ENCODE measurements at places on chromosomes 5 and 9.

DNA sequence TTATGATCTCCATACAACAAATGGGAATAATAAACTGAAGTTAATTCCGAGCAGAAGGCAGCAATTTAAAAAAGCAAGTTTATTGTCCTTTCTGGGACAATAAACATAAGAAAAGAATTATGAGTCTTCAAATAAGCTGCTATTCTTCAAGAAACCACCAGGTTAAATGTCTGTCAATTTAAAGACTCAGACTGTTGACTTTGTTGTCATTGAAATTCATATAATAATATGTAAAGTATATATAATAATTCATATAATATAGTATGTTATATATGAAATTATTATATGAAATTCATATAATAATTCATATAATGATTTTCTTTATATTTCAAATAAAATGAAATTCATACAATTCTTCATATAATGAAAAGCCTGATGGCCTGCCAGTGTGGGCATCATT lies 497.5 kb upstream of the RGMB start:
- DNase-seq = no peak

- DNase-seq = no peak
These were observed 23.4 kb upstream of the FAM169A start for GRCh38 chr5:74889523-74890105.

DNA sequence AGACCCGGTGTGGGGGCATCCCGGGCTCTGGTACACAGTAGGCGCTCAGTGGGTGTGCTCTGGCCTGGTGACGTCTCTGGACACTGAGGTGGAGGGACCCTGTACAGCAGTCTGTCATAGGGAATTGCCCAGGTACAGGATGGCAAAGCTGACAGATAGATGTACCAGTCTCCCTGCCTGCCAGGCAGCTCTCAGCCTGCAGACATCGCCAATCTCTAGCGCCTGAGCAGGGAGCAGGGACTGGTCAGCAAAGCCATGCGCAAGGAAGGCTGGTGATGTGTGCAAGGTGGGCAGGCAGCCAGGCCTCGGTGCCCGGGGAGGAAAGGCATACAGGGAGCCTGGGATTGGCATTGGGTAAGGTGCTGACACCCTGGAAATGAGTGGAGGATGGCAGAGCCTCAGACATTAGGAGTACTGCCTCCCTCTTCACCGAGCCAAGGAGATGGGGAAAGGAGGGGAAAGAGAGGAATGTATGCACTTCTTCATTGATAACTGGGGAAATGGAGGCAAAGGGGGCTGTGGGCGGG lies 33.9 kb upstream of the BRD3 start:
- no peak for DNase-seq

DNA sequence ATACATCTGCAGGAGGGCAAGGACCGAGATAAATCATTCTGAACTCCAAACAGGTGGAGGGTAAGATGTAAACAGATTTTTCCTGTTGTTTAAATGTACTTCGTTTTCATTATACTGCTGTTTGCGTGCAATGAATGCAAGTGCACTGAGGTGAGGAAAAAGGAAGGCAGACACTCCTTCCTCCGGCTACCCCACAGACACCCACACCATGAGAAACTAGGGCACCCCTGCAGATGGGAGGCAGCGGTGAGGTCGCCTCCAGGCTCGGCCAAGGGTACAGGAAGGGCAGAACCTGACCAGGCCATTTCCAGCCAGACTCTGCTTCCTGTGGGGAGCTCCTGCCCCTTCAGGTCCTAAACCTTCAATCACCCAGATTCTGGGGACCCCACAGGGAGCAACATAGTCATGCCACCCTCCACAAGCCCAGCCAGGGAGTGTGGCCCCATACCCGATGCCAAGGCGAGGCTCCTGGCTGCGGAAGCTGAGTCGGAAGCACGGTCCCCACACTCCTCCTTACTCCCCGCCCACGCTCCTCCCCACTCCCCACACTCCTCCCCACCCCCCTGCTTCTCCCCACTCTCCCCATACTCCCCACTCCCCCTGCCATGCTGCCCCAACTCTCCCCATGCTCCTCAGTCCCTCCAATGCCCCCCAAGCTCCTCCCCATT lies 37.1 kb downstream of the VAV2 start:
- DNase-seq = no peak

DNA sequence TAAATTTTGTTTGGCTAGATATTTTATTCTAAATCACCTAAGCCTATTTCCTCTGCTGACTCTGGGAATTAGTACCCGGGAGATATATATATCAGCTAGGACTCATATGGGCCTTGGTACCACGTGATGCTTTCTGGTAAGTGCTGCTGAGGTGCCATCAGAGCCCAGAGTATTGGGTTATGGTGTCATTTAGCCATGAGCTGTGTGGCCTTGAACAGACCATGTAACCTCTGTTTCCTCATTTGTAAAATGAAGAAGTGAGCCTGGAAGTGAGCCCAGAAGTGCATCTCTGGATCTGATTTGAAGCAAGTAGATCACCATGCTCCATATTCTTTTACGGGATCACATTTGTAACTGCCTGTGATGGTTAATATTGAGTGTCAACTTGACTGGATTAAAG lies 126.1 kb downstream of the GPBP1 start:
- DNase-seq = no peak

GRCh38 chr5:35776757-35777156 lies 79.9 kb upstream of the IL7R start:
- no peak for DNase-seq

DNA sequence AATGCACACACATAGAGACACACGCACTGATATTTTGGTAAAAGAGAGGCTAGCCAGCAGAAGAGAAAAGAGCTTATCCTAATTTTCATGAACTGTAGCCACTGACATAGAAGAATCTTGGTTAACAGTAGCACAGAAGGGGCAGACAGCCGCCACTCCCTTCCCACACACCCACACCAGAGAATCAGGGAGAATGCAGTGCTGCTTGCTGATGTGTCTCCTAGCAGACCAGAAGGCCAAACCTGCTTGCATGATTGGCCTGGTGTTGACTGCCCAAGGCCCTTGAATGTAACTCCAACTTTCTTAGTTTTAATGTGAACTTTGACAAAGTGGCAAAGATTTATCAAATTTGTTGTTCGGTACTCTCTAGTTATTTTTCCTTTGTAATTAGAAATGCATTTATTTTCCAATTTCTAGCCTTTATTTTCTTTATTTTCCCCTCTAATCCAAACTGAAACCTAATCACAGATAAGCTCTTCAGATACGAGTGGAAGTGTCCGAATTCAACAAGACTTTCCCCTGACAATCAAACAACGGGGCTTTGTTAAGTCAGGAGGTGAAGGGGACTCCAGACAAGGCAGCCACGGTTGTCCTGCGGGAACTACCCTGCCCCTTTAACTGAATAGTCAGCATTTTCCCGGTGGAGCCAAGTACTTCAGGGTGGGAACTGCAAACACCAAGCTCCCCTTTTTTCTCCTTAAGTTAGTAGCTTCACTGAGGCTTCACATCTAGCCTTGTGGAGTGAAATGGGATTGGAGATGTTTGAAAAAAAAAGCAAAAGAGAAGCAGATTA lies 81.9 kb upstream of the CTSL start:
- no peak for DNase-seq

GRCh38 chr5:139903795-139904565 lies 108.4 kb downstream of the PSD2 start:
- DNase-seq = no peak

DNA sequence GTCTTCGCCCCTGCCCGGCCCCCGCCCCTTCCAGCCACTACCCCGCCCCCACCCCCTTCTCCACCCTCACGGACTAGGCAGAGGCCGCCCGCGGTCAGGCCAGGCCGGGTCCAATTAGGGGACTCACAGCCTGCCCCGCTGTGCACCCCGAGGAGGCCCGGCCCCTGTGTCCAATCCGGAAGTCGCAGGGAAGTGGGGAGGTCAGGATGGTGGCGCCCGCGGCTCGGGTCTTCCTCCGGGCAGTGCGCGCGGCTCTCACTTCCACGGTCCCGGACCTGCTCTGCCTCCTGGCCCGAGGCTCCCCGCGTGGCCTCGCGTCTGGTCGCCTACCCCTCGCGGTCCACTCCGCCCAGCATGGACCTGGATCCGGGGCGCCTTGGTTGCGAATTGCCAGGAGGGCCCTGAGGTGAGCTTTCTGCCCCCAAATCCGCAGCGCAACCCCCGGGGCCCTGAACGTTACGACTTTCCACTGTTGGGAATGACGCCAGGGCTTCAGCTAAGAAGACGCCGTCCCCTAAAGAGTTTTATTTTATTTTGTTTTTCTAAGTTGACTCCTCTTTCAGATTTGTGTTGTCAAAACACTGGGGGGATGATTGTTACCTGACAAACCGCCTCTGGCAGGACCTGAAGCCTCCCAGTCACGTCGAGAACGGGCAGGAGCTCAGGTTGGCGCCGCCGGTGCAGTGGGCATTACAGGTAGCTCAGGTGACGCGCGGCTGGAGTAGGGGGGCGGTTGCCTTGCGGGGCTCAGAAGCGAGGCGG lies 763 bp upstream of the IRX2 start:
- DNase-seq = peak; percentile 61

GRCh38 chr5:45779874-45780671 lies 83.9 kb upstream of the HCN1 start:
- no peak for DNase-seq

DNA sequence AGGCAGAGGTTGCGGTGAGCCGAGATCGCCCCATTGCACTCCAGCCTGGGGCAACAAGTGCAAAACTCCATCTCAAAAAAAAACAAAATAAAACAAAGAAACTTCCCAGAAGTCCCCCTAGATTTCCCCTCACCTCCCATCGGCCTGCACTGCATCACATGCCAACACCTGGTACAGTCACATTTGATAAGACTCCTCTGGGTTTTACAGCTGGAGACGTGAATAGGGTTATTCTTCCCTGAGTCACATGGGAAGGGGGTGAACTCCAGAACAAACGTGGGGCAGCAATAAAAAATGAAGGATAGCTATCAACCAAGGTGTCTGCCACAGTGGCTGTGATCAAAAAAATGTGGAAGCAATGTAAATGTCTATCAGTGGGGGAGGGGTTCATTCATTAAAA lies 26.0 kb downstream of the SPRY4 start:
- no peak for DNase-seq

- DNase-seq = no peak
These were observed 3.9 kb downstream of the GRK6 start for GRCh38 chr5:177430140-177430951.

DNA sequence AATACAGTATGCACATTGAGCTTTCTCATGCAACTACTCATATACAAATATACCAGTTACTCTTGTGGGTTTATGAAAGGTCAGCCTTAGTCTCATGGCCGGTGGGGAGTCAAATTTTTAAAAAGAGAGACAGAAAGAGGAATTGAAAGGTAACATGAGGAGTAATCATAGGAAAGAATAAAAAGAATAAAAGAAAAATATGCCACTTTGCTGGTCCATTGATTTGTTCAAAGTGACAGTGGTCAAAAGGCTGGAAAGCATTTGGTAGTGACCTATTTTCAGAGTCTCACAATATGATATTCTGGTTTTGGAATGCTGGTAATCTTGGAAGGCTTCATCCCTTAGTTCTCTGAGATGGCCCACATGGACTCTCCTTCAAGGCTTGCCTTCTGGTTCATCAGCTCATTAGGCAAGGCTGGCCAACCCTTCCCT lies 67.0 kb downstream of the ZNF366 start:
- no peak for DNase-seq

DNA sequence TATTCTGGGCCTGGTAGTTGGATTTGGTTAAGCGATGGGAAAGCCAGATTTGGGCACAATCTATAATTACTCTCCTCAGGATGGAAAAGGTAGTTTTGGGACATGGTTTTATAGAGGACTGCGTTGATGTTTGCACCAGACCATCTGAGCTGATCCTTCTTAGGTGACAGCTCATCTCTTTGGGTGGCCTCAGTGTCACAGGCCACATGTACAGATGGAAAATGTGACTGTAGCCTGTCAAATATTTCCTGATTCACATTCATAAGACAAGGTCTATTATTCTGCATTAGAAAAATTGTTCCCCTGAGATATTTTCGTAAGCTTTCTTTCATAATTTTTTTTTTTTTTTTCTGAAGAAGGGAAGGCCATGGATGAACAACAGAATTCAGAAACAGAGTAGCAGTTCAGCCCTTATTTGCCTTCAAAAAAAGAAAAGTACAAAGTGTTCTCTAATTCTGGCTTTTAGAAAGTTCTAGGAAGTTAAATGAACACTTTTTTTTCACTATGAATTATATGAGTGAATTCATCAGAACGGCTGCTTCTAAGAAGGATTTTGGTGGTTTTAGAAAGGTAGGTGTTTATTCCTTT lies 81.0 kb downstream of the NNT start:
- no peak for DNase-seq

- no peak for DNase-seq
These were observed 483.4 kb upstream of the NUDT12 start for GRCh38 chr5:104045987-104046386.

GRCh38 chr5:181151146-181151545 lies 3.8 kb downstream of the OR2V2 start:
- DNase-seq = no peak

GRCh38 chr5:135593886-135594285 lies 15.1 kb upstream of the CXCL14 start:
- DNase-seq = no peak

- no peak for DNase-seq
These were observed 34.0 kb downstream of the PPARGC1B start for GRCh38 chr5:149764086-149764485.

GRCh38 chr9:92790542-92791527 lies 26.2 kb upstream of the BICD2 start:
- DNase-seq = peak; percentile 78

DNA sequence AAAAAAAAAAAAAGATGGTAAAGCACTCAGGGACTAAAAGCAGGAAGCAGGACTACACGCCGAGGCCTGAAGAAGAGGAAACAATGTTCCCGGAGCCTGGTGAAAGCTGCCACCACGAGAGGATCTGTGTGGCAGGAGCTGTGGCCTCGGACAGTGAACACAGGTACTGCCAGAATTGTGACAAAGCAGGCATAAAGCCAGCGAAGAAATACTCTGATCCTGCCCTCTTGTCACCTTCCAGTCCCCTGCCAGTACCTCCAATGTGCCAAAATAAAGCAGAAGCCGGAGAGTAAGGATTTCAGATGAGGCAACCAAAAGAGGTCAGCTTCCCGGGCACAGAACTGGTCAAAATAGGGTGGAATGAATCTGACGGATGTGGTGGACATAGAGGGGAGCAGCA lies 211.5 kb upstream of the TARS1 start:
- DNase-seq = no peak

DNA sequence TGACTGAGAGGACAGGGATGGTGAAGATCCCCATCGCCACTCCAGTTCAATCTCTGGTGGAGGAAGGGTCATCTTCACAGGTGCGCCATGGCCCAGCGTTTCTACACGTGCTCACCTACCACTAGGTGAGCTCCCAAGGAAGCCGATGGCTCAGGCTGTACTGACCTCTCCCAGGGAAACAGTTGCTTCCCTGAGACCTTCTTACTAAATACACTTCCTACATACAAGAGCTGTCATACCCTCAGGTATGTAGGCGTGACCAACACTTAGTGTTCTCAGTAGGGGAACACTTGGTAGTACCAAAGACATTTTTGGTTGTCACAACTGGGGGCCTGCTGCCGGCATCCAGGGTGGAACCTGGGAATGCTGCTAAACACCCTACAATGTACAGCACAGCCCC lies 75.2 kb downstream of the TENT4A start:
- no peak for DNase-seq

DNA sequence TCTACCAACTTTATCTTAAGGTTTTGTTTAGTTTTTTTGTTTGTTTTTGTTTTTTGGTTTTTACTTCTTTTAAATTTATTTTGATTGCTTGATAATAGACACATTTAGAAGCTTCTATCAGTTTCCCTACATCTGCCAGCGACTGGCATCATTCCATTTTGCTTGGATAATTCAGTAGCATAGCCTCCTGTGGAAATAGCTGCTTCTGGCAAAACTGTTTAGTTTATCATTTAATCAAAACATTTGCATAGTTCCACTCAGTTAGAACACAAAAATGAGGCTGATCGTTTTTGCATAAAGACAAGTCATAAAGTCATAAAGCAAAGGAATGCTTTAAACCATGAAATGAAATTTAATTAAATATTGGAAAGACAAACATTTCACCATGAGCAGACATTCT lies 133.7 kb upstream of the NFIL3 start:
- DNase-seq = no peak

Measured in fibroblast of mammary gland (primary cell).